ENCODE measurements at places on chromosomes 1 and 21.

- DNase-seq: no peak
These were observed 37.0 kb upstream of the POFUT2 start for GRCh38 chr21:45324489-45325205.

- DNase-seq: no peak
These were observed 64.3 kb upstream of the MORC3 start for GRCh38 chr21:36255663-36256062.

GRCh38 chr1:243471754-243472745, 216.2 kb downstream of the SDCCAG8 start:
- DNase-seq: peak; percentile 18

GRCh38 chr1:112870887-112871646, 84.9 kb downstream of the SLC16A1 start:
- DNase-seq: no peak

DNA sequence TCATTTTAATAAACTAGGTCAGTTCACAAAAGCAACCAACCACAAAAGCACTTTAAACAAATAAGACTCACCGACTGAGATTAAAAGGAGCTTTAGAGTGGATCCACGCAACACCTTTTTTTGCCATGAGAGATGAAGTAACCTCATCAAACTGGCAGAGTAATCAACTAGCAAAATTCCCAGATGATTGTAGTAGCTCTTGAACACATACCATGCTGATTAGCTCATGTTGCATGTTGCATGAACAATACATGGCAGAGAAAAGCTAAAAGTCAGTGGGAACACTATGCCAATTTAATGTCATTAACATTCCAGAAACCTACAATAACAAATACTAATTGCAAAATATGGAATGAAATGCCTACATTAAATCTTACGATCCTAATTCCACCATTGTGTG, 4.1 kb downstream of the WARS2 start:
- DNase-seq: no peak

GRCh38 chr1:192958871-192959270, 100.3 kb downstream of the UCHL5 start:
- no peak for DNase-seq

DNA sequence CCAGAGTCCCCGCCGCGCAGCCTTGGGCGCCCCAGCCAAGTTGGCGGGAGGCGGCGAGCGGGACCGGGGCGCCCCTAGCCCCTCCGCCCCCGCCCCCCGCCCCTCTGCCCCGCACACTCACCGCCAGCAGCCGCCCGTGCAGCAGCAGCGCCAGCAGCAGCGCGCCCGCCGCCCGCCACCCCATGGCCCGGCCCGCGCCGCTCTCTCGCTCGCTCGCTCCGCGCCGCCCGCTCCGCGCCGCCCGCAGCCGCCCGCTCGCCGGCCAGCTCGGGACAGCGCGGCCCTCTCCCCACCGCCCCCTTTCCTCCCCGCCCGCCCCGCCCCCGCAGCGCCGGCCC, at the start of gene HSPG2:
Gene HSPG2 (minus strand): TSS at position 277 of the 338 bp plus-strand sequence. CDS start 93 bp downstream, at position 184.
- DNase-seq: no peak

DNA sequence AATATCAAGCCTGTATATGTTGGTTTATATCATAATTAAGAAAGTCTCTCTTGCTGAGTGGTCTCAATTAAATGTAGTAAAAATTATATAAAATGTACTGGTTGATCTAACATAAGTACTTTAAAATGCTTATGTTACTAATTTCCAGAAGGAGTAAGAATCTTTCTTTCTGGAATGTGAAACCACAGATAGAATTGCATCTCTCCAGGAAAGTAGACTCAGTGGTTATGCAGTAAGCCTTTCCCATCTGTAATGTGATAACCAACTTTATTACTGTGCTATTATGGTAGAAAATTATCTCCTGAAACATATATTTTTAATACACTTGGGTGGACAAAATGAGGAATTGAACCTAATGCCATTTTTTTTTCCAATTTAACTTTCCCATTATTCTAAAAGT, 8.9 kb upstream of the RALGPS2 start:
- no peak for DNase-seq

Measured in NB4 (cell line).